Activated CD4-positive, alpha-beta T cell treated with anti-CD3 and anti-CD28 coated beads, Interleukin-2, amount 10 ng/mL, durations not matched to agents 24 days and 14 days (primary cell): ENCODE measurements at places on chromosomes 5 and 9. TPM values are rescaled to one million over a fixed set of nuclear protein-coding genes. Genes with fewer than 3 reads are reported as not detected.

PCDHGB6 gene
- 0.09 and 0.14 TPM in 2 replicates for total RNA-seq

GRCh38 chr5:116437922-116438578 is 136.6 kb downstream of the SEMA6A start:
- no peak for DNase-seq

SPATA31C1 gene
- not detected in 2 replicates for total RNA-seq

APBA1 gene
- 0.51 and 1.1 TPM in 2 replicates for total RNA-seq

GRCh38 chr9:81543695-81544094 is 145.7 kb downstream of the TLE1 start:
- no peak for DNase-seq

- DNase-seq: no peak
These were observed 69.3 kb downstream of the NTNG2 start for GRCh38 chr9:132231019-132231701.

DNA sequence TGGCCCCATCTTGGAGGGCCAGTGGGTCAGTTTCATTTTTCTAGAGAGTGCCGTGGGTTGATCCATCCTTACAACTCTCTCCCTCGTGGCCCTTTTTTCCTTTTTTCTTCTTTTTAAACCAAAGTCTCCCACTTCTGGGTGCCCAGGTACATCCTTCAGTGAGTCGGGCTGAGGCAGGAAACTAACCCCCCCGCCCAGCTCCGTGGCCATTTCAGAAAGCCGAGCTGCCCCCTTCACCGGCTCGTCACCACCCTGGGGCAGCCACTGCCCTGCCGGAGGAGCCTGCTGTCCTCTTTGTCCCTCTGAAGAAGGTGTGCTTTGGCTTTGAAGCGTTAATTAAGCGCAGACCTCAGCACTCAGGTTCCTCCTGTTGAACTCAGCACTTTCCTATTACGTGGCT is 5.2 kb downstream of the CFAP77 start:
- no peak for DNase-seq

DNA sequence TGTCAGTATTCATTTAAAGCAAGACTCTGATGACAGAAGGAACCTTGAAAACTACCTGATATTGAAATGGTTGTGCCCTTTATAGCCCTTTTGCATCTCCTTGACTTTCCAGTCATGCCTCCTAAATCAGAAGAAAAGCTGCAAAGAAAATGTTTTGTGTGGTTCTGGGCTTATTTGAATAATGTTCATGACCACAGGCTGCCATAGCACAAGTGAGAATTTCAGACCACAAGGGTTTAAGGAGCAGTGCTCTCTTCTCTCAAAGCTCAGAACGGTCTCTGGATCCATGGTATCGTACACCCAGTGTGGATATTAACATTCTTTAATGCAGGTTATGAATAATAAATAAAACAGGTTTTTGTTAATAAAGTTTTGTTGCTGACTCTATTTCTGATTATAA is 54.2 kb downstream of the GPR107 start:
- no peak for DNase-seq

DNA sequence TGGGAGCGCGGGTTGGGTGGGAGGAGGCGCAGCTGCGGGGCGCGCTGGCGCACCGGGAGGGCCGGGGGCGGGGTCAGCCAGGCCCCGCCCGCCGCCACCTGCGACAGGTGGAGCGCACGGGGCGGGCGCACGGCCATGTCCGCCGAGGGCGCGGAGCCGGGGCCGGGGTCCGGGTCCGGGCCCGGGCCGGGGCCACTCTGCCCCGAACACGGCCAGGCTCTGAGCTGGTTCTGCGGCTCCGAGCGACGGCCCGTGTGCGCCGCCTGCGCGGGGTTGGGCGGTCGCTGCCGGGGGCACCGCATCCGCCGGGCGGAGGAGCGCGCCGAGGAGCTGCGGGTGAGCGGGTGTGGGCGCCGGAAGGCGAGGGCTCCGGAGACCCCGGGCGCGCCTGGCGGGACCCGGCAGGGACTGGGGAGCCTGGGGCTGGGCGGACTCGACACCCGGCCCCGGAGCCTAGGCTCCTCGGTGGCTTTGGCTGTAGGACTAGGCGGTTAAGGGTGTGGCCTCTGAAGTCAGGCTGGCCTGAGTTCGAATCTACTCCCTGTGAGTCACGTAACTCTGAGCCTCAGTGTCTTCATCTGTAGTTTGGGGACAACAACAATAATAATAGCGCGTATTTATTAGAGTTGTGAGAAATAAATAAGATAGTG is at the start of gene BSPRY:
Gene BSPRY (plus strand): TSS at position 97 of the 650 bp plus-strand sequence. CDS start 39 bp downstream, at position 136.
- DNase-seq: peak; percentile 87
